ENCODE measurements at places on chromosomes 7 and 10.

GRCh38 chr7:90424720-90425119 lies 21.5 kb downstream of the CLDN12 start:
- DNase-seq: no peak

GRCh38 chr7:116951366-116952292 lies 1.7 kb upstream of the ST7 start:
- DNase-seq: no peak

- no peak for DNase-seq
These were observed 288.0 kb downstream of the ARL4A start for GRCh38 chr7:12975412-12975811.

DNA sequence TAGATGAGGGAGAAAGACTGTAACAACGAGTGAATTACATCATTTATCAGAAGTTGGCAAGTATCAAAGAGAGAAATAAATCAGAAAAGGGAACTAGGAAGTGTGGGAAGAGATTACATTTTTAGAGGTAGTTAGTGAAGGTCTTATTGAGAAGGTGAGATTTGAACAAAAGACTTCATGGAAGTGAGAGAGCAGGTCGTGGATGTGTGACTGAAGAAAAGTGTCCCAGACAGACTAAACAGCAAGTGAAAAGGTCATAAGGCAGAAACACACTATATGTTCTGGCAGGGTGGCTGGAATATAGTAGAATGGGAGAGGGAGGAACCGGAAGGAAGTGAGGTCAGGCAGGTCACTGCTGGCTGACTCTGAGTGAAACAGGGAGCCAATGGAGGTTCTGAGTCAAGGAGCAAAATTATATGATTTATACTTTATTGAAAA lies 35.7 kb upstream of the RHOBTB1 start:
- no peak for DNase-seq

DNA sequence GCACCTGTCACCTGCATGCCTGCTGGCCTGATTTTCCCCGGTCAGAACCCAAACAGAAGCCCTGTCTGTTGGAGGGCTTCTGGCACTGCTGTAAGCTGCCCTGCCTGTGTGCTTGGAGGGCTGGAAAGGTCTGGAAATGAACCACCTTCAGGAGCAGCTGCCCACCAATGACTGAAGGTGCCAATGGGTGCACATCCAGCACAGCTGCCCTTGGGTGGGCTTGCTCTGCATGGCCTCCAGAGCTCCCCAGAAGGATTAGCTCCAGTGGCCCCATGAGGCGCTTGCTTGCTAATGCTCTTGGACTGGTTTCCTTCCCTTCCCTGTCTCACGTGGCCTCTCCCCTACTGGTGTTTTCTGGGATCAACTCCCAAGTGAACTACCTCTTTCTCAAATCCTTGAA lies 43.2 kb downstream of the WDFY4 start:
- no peak for DNase-seq

- DNase-seq: no peak
These were observed 9.7 kb downstream of the MDFIC start for GRCh38 chr7:114931656-114932011.

DNA sequence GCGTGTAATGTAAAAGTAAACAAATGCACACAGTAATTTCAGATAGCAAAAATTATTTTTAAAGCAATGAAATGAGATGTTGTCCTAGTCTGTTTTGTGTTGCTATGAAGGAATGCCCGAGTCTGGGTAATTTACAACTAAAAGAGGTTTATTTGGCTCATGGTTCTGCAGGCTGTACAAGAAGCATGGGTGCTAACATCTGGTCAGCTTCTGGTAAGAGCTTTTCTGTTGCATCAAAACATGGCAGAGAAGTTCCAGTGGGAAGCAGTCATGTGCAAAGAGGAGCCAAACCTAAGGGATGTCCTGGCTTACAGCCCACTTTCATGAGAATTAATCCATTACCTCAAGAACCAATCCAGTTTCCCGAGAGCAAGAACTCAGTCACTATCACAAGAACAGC lies 62.9 kb upstream of the MNX1 start:
- no peak for DNase-seq

DNA sequence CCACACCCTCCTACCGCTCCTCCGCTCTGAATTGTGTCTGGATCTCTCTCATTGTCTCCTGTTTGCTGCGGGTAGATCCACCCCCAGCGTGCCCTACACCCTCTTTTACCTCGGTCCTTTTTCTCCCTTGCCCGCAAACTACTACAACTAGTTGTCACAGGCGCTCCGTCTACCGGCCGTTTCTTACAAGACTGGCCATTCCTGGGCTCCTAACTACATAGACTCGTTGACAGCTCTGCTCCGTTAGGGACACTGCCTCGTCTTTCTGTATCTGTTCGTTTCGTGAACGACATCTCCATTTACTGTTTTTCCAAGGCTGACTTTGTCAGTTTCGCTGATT lies 786 bp downstream of the TAF3 start:
- DNase-seq: peak; percentile 20

- no peak for DNase-seq
These were observed 750.7 kb downstream of the MAGI2 start for GRCh38 chr7:78702770-78703169.

DNA sequence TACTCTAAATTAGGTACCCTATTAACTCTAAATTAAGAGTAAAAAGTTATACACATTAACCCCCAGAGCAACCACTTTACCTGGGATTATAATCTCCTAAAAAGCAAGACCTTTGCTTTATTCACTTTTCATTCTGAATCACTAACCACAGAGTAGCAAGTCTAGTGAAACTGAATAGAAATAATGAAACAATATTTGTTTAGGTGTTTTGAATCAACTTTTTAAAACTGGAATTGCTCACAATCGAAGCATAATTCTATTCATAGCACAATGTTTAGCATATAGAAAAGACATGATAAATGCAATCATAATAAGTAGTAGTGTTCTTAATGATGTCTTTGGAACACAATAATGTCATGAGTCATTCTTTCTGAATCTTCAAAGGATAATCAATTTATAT lies 37.0 kb upstream of the CASD1 start:
- no peak for DNase-seq

GRCh38 chr10:18582803-18583202 lies 68.6 kb downstream of the NSUN6 start:
- DNase-seq: no peak

GRCh38 chr7:69693042-69693441 lies 94.8 kb downstream of the AUTS2 start:
- no peak for DNase-seq

- no peak for DNase-seq
These were observed 15.7 kb upstream of the ZNF212 start for GRCh38 chr7:149223761-149224160.

DNA sequence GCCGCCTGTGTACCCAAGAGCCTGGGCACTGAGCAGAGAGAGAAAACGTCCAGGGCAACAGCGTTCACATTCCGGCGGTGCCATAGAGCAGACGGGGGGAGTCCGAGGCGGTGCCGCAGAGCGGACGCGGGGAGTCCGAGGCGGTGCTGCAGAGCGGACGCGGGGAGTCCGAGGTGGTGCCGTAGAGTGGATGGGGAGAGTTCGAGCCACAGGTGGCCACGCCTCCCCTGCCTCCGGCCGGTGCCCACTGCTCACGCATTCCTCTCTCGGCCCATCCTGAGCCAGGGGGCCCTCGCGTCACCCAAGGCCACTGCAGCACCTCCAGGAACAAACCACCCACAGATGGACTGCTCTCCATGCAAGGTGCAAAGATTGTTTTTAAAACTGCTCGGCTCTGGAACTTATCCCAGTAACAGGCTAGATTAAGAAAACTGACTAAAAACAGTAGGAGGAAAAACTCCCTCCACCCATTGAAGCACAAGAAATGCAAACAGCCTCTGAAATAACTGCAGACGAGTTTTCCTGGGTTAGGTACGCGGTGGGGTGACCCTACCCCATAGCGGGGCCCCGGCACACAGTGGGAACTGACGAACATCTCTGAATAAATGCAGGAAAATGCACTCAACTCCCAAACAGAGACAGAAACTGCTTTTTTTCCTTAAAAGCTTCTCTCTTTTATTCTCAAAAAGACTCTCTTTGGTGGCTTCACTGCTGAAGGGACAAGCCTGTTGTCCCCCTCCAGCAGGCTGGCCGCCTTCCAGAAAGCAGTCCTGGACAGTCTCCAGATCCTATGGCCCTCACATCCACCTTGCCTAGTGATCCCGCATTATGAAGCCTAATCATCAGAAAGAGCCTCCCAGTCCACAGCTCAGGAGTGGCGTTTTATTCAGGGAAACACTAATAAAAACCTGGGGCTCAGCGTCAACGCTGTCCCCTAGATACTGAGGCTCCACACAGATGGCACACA lies 55.9 kb downstream of the DIP2C start:
- DNase-seq: no peak

DNA sequence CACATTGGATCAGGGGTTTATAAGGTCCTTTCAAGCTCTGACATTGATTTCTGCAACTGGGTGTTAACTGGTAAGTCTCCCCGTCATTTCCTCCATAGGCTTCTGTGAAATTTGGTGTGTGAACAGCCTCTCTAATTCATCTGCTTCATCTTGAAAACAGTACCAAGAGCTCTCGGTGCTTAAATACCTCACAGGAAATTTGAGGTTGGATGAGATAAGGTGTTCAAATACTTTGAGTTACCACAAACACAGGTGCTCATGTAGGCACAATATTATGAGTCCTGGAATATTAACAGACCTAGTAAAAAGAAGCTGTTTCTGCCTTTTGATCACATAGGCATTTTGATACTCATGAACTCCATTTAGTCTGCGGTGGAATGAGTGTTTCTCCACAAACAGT lies 85.2 kb downstream of the RTKN2 start:
- no peak for DNase-seq

- DNase-seq: no peak
These were observed at the start of gene WEE2 for GRCh38 chr7:141708351-141708750. TSS of gene WEE2 (plus strand) at chr7:141708353. CDS start at chr7:141708759, 406 bp downstream.

GRCh38 chr7:84508606-84509005 lies 314.0 kb upstream of the SEMA3A start:
- DNase-seq: no peak

DNA sequence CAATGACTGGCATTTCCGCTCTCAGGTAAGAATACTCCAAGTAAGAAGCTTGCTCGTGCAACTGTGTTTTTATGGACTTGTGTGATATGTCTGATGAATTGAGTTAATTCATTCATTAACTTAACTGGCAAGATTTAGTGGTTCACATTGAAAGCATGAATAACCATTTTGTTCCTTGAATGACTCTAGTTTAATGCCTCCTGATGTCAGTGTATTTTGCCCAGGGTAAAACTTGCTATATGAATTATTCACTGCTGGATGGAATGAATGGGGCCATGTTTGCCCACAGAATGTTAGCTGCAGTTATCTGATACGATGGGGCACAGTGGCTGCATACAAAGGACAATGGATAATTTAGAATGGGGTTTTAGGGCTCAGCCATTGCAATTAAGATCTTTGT lies 124.1 kb downstream of the ZNF365 start:
- no peak for DNase-seq

- no peak for DNase-seq
These were observed 8.1 kb upstream of the TMEM72 start for GRCh38 chr10:44902941-44903545.

DNA sequence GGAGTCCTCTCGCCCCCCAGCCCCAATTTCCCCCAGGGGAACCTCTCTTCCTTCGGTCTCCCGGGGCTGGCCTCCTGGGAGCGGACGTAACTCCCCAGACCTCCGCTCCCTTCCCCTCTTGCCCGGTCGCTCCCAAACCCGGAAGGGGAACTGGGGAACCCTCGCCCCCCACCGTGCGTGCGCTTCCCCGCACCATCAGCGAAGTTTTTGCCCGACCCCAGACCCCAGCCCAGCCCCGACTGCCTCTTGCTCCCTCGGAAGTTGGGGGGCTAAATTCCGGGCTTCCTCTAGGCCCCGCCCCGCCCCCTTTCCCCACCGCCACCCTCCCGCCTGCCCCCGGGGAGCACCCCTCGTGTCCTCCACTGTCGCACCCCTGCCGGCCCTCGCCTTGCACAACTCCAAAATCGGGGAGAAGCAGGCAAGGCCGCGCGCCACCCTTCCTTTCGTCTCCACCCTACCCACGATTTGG lies 436 bp downstream of the GNB2 start:
- DNase-seq: no peak

- no peak for DNase-seq
These were observed 22.2 kb upstream of the CNTNAP2 start for GRCh38 chr7:146094356-146094755.

- DNase-seq: peak; percentile 16
These were observed 762 bp downstream of the PON1 start for GRCh38 chr7:95323410-95324129.

Data from HuH-7.5 (cell line).